ENCODE measurements at places on chromosomes 11 and 22. TPM values are rescaled to one million over a fixed set of nuclear protein-coding genes. Genes with fewer than 3 reads are reported as not detected.

DNA sequence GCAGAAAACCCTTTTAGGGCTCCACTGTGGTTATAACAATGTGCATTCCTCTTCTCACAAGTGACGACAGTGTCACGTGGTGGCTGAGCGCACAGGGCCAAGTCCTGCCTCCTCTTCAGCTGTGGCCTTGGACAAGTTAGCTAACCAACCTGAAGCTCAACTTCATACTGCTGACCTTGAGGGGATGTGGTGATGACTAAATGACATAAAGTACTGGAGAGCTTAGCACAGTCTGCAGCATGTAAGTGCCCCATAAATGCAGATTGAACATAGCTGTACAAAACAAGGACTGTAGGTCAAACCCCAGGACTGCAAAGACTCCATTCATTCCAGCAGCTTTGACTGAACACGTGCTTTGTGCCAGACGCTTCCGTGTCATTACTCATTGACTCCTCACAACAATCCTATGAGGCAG is 20.1 kb upstream of the MRGPRX2 start:
- no peaks in the 10 kb centered on the region for H3K36me3 ChIP-seq
- no peak overlapping the region for H3K27ac ChIP-seq
- DNase-seq, result no peak
- H3K4me3 ChIP-seq, result no peak overlapping the region
- no peaks in the 10 kb centered on the region for H3K4me1 ChIP-seq
- peaks cover 11% of the 10 kb centered on the region for H3K27me3 ChIP-seq

DNA sequence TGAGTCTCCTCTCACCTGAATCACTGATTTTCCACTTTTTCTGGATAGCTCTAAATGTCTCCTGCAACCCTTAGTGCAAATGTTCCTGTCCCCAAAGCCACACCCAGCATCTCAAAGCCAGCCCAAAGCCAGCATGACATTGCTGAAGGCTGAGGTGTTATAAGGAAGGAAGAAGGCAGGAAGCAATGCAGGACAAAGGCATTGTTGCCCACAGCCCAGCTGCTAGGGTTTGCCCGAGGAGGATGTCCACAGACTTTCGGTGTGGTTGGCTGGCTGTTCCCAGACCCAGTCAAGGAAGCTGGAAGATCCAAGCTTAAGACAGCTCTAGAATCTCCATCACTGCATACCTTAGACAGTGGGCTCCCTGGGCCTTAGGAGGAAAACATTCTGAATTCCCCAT is 23.5 kb downstream of the CHST1 start:
- no peak for DNase-seq
- no peaks in the 10 kb centered on the region for H3K4me1 ChIP-seq
- peaks cover 26% of the 10 kb centered on the region for H3K27me3 ChIP-seq
- no peak overlapping the region for H3K27ac ChIP-seq
- no peak overlapping the region for H3K4me3 ChIP-seq

GRCh38 chr11:41050791-41051190 is 408.7 kb downstream of the LRRC4C start:
- DNase-seq, result no peak
- no peak overlapping the region for H3K4me3 ChIP-seq
- H3K4me1 ChIP-seq, result no peaks in the 10 kb centered on the region
- no peaks in the 10 kb centered on the region for H3K27me3 ChIP-seq
- H3K27ac ChIP-seq, result no peak overlapping the region

The CARS1 gene
- total RNA-seq, result 110 TPM

The FXYD2 gene
- 44.6 TPM for total RNA-seq

Measured in activated B cell treated with CpG ODN at 0.5 μM for 24 hours (primary cell).